ENCODE measurements at places on chromosomes 12 and 14.

DNA sequence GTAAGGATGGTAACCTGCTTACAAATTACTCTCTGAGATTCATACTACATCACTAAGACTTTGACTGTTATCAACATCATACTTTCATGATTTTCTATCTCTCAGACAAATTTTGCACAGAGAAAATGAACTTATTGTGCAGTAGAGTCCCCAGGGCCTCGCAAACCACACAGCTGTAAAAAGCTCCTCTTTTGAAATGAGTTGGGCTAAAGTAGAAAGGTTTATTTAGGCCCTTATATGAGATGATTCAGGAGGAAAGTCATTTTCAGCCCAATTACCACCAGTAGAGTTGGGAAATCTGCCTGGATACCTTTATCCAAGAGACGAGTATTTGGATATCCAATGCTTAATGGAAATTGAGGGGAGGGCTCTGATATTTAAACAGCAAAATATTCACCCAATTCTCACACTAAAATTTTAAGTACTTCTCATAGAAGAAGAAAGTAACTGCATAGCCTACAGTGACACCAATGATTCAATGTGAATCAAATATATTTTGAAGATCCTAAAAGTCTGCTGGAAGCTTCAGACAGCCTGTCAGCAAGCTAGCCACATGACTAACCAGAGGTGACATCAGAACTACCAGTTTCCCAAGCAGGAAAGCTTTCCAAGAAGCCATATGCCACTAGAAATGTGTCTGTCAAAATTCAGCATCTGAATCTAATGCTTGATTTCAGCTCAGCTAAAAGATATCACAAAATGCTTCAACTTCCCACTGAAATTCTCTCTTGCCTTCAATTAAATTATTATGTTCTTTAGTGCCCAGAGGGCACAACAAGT lies 190.1 kb upstream of the SYT1 start:
- DNase-seq: no peak

DNA sequence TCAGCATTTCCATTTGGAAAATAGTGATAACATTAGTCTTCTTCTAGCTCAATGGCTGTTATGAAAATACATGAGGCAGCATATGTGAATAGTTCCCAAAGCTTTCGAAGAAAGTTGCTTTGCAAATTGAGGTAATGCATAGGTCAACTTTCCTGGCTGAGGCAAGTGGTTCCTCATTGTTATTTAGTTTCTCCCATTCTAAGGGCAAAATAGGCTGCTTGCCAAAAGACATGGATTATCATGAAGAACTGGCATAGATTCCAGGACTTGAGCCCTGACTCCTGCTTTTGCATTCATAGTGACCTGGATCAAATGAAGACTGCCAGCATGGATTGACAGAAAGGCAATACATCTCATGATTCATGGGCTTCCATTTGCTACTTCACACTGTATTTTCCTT lies 35.7 kb downstream of the LRFN5 start:
- DNase-seq: no peak

- peak; percentile 71 for DNase-seq
Observed at GRCh38 chr12:116910645-116911451, at the start of gene FBXW8. TSS of gene FBXW8 (plus strand) at chr12:116910950. CDS start at chr12:116911038, 88 bp downstream.

DNA sequence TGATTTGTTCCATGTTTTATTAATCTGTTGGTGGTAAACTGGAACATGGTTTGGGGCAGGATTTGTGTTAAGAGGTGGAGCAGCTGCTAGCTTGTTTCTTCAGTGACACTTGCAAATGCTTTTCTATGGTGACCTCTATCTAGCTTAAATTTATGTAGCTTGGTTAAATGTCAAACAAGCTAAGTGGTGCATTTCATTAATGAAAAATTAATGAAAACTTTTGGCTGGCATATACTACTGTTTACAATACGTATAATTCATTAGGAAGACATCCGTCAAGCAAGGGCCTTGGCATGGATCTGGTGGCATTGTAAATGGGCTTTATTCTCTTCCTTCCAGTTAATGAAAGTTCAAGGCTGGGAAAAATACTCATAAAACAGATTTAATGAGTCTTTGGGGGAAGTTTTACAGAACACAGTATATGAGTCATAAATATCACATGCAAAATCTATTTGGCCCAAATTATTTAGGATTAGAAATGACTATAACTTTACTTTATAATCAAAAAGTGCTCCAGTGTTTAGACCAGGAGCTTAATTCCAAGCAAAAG lies 807.7 kb upstream of the SEL1L start:
- DNase-seq: no peak

DNA sequence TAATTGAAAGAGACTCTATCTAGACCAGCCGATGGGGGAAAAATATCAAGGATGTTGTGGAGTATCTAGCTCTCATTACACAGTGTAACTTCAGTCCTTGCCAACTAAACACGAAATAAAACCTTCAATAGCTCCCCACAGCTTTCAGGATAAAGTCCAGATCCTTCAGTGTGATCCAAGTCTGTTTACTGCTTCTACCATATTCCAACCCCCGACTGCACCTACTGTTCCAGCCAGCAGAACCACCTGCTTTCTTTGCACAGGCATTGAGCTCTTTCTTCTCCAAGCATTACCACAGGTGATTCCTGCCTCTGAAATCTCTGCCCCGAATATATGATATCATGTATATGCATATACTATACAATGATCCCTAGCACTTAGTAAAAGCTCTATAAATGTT lies 2.2 kb upstream of the LRRC23 start:
- no peak for DNase-seq

GRCh38 chr14:34120185-34120977 lies 169.5 kb upstream of the EGLN3 start:
- no peak for DNase-seq

- DNase-seq: no peak
Observed at GRCh38 chr14:92190768-92191167, 69.0 kb downstream of the CPSF2 start.

- DNase-seq: peak; percentile 3
Observed at GRCh38 chr12:55780685-55781084, 36.8 kb downstream of the SARNP start.

- no peak for DNase-seq
Observed at GRCh38 chr14:35333797-35334743, 41.9 kb downstream of the PSMA6 start.

DNA sequence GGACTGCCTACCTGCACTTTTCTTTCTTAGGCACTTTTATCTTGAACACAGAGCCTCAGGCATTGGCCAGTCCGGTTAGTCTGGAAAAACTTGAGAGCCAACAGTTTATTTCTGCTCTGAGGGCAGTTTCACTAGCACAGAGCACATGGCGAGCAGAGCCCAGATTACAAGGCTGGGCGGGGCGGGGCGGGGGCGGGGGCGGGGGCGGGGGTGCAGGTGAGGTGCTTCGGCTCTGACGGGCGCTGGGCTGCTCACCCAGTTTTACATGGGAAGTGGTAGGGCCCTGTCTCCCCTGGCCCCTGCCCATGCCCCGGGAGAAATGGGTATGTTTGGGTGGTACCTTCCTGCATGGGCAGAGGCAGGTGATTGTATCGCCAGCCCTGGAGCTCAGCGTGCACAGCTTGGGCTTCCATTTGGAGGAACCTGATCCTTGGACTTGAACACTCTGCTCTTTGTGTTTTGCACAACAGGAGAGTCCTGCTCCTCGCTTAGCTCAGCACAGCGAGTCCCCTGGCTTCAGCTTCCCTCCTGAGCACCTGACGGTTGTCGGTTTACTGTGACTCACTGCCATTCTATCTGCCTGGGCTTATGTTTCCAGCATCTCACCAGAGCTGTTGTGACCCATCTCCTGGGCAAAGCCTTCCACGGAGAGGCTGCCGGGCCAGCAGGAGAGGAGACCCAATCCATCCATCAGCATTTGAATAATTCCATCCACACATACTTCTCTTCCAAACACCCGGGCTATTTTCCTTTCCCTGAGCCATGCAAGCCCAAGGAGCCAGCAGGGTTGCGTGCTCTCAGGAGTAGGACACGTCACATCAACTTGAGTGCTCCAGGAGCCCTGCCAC lies 108.5 kb downstream of the ARF6 start:
- no peak for DNase-seq

GRCh38 chr12:40559865-40560264 lies 132.4 kb upstream of the CNTN1 start:
- no peak for DNase-seq

GRCh38 chr14:50835280-50835679 lies 4.3 kb upstream of the NIN start:
- DNase-seq: no peak

DNA sequence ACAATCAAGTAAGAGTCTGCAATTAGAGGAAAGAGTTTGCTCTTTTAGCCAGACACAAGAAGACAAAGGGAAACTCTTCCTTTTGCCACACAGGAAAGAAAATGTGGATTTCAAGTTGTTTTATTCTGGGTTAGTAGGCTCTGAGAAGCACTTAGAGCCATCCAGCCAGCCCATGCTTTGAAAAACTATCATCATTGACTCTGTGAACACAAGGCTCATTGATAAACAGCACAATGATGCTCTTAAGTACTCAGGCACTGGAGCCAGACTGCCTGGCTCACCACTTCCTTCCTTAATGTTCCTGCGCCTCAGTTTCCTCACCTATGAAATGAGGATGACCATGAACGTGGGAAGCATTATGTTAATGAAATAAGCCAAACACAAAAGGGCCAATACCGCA lies 150.2 kb upstream of the EEA1 start:
- DNase-seq: no peak

DNA sequence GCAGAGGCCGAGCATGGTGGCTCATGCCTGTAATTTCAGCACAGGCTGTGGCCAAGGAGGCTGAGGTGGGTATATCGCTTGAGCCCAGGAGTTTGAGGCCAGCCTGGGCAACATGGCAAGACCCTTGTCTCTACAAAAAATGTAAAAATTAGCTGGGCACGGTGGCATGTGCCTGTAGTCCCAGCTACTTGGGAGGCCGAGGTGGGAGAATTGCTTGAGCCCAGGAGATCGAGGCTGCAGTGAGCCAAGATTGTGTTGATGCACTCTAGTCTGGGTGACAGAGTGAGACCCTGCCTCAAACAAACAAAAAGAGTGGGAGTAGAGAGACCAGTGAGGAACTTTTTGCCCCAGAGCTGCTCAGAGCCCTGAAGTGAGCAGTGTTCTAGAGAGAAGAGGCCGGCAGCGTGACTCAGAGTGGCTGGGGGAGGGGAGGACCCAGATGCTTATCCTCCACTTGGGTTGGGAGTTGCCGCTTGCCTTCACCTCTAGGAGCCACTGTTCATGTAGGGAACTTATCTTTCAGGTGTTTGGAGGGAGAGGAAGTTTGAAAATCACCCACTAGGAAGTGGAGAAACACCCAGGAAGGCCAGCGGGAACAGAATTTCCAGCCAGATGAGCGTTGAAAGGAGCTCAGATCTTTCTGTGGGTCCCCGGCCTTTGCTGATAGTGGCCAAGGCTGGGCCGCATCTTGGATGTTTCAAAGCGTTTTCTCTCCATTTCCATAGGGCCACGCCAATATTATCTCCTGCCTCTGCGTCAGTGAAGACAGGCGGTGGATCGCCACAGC lies 15.3 kb downstream of the CFAP251 start:
- DNase-seq: peak; percentile 23

GRCh38 chr12:1618489-1618888 lies 10.5 kb upstream of the WNT5B start:
- no peak for DNase-seq

GRCh38 chr14:71319666-71320065 lies 412.4 kb downstream of the PCNX1 start:
- DNase-seq: no peak

DNA sequence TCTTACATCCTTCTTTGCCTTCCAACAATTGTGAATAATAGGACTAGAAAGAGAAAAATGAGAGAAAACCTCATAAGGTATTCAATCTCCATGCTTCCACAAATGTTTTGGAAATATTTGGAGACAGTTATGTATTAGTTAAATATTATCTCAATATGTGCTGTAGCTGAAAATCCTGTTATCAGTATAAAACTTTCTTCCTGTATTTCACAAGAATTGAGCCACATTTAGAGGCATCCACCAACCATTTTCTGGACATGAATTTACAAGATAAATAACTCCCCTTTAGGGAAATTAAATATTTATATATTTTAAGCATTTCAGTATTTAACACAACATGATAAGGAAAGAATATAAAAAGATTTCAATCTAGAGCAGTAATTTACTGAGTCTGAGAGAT lies 200.3 kb downstream of the GPHN start:
- no peak for DNase-seq

DNA sequence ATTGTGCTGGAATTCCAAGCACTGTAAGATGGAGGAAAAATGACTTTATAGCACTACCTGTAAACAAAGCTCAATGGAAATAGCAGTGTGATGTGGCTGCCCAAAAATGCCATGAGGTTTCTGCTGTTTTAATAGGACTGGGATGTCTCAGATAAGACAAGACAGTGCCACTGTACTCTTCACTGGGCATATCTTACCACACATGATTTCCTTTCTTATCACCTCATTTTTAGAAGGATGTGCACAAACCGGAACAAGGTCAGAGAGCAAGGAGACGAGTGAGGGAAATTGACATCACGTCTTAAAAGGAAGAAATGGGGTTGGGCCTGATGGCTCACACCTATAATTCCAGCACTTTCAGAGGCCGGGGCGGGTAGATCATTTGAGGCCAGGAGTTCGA lies 38.4 kb upstream of the FGD4 start:
- DNase-seq: no peak

GRCh38 chr12:131093971-131094830 lies 140.5 kb downstream of the ADGRD1 start:
- DNase-seq: no peak

GRCh38 chr12:10163084-10163483 lies 8.8 kb downstream of the OLR1 start:
- no peak for DNase-seq

GRCh38 chr12:72540811-72541210 lies 268.6 kb downstream of the TRHDE start:
- DNase-seq: no peak

GRCh38 chr14:105315211-105315721 lies 718 bp downstream of the PACS2 start:
- DNase-seq: no peak

DNA sequence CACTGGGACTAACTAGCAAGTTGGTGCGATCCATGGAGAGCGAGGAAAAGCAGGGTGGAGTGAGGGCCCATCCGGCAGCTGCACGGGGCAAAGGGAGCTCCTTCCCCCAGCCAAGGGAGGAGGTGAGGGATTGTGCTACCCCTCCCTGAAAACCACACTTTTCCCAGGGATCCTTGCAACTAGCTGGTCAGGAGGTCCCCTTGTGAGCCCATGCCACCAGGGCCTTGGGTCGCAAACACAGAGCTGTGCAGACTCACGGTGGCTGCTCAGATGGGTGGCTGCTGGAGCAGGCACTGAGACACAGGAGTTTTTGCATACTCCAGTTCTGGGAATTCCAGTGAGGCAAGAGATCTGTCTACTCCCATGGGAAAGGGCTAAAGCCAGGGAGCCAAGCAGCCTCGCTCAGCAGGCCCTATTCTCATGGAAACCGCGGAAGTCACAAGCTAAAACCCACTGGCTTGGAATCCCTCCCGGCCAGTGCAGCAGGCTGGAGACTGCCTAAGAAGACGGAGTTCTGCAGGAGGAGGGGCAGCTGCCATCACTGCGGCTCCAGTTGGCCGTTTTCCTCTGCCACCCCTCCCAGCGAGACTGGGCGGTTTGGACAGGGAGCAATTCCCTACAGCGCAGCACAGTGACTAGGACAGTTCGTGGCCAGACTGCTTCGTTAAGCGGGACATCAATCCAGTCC lies 10.9 kb upstream of the ZNF705A start:
- no peak for DNase-seq

Data from HL-60 (cell line).